ENCODE measurements at places on chromosomes 3 and 15.

DNA sequence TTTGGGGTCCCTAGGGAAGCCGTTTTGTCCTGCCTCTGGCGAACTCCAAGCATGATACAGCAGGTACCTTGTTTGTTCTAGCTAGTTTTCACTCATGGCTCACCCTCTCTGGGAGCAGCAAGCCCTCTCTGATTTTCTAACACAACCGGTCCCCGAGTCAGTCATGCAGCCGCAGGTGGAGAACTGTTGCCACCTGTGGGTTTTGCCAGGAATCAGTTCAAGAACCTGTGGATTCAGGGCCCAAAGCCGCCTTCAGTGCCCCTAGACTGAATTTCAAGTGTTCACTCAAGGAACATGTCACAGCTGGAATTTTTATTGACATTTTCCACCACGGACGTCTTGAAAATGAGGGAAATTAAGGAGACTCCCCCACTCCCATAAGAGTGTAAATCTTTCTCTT lies 13.3 kb upstream of the LRRK1 start:
- DNase-seq = no peak

DNA sequence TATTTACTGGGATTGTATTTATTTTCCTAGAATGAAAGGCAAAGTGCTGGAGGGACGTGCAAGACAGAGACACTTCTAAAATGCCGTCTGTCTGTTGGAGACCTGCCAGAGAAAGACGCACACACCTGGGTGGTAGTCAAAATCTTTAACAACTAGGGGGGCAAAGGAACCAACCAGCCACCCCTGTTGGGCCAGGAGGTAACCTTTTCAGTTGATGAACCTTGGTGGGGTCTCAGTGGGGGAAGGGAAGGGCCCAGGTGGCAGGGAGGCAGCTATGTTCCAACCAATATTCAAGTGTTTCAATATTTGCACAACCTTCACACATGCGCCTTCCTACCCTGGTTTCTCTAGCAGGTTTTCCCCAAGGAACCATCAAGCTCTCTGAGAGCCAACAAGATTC lies 99.0 kb downstream of the MEGF11 start:
- no peak for DNase-seq

DNA sequence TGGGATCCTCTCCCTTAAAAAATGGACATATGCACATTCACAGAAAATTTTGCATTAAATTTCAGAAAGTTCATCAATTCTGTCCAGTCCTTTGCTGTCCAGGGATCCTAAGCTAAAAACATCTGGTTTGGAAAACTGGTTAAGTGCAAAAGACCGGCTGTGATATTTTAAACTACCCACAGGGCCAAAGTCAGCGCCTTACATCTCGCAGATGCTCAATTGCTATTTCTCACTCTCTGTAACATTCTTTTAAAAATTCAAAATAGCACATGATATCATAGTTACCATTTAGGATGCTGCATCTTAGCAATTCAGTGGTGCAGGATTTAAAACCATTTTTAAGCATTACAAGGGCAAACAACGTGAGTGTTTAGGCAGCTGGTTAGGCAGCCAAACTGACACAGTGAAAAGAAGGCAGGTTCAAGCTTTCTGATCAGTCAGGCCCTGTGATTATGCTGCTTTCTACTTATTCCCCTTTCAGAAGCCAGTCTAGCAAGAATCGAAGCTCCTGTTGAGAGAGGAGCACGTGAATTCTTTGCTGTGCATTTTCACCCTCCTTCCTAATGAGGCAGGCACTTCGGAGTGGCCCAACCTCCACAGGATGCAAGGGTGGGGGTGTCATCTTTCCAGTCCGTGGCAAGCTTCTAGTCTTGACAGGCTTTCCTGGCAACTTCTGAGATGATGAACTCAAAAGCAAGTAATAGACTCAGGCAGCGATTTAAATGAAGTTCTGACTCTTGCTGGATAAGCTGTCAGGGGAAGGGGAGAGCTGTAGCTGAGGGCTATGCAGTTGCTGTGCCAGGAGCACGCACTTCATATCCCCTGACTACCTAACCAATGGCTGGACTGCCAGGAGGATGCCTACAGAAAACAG lies 8.8 kb downstream of the PRICKLE2 start:
- no peak for DNase-seq

DNA sequence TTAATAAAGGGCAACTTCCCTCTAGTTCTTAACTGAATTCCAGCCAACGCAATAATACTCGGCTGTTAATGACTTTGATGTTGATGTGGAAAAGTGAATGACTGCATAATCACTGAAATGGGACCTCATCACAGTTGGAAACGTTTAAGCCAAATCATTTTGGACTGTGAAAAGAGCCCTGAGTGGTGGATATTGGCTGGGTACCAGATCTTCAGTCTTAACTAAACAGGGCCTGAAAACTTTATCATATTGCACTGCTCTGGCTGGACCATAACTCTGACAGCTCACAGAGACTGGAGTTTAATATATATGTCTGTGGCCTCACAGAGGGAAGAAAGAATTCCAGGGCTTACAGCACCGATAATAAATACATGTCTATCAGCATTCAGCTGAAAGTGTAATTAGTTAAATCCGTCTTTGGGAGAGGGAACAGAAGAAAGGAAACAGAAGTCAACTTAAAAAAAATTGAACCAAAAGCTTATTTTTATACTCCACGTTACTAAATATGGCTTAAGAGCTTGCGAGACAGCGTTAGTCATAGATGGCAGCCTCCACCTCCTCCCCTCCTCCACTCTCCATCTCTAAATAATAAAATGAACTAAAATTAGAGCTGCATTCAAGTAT lies 222.3 kb upstream of the CDIN1 start:
- DNase-seq = no peak

DNA sequence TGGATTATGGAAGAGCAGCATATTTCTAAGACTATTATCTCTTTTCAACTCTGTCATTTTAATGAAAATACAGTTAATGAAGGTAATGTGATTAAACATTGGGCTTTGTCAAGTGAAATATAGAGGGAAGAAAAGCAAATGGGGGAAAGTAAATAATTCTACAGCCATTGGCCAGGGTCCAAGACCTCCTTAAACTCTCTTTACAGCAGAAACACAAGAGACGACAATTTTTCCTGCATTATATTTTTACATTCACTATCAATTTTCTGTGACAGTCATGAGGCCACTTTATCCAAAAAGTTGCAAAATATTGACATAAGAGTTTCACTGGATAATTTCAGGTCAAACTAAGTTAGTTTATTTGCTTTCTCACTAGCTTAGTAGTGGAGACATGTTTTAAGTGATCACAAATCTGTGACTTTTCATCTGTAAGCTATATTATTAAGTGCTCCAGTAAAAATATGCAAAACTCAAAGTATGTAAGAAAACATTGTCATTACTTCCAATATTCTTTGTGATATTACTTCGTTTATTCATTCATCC lies 385.9 kb upstream of the DPH6 start:
- no peak for DNase-seq

GRCh38 chr3:107675233-107675900 lies 152.6 kb downstream of the BBX start:
- DNase-seq = no peak

GRCh38 chr3:31452495-31453106 lies 80.1 kb upstream of the STT3B start:
- no peak for DNase-seq

- DNase-seq = no peak
Observed at GRCh38 chr15:40313531-40314398, 6.0 kb upstream of the PLCB2 start.

- DNase-seq = no peak
Observed at GRCh38 chr3:194736277-194736895, 50.7 kb downstream of the FAM43A start.

DNA sequence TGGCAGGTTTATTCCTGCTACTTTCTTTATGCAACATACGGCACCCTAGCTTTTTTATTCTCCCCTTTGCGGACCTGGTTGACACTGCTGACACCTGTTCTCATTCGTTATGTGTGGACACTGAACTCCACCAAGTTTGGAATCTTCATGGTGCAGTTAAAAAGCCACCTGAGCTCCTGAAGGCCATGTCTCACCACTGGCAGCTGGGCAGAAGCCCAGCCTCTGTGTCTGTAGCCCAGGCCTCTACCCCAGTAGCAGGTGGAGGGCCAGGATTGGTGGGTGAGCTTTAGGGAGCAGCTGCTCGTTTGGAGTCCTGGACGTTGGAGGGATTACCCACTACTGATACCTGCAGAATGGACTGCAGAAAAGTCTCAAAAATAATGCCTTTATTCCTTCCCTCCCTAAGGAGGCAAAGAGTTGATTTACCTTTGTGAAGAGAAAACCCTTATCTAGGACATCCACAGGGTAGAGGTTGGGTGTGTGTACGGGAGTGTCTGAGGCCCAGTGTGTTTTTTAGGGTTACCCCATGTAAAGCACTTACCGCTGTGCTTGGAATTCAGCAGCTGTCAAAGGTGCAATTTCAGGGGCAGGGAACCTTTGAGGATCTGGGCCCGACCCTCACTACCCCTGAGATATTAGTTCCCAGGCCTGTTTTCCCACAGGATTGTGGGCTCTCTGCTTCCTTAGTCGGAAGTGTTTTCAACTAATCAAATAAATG lies 637 bp upstream of the CCNDBP1 start:
- DNase-seq = no peak

DNA sequence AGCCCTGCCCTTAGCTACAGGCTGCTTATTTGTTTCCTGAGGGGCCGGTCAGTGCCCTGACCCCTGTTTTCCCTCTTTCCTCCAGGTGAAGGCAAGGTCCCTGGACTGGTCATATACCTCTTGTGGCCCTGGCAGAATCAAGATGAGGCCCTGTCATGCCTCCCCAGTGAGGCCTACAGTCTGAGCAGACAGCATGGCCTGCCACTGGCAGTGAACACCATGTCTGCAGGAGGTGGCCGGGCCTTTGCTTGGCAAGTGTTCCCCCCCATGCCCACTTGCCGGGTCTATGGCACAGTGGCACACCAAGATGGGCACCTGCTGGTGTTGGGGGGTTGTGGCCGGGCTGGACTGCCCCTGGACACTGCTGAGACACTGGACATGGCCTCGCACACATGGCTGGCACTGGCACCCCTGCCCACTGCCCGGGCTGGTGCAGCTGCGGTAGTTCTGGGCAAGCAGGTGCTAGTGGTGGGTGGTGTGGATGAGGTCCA lies 1.2 kb downstream of the KLHDC8B start:
- no peak for DNase-seq

GRCh38 chr15:65963911-65964482 lies 94.7 kb downstream of the RAB11A start:
- no peak for DNase-seq

- DNase-seq = no peak
Observed at GRCh38 chr15:26874774-26875475, 8.1 kb downstream of the GABRA5 start.

DNA sequence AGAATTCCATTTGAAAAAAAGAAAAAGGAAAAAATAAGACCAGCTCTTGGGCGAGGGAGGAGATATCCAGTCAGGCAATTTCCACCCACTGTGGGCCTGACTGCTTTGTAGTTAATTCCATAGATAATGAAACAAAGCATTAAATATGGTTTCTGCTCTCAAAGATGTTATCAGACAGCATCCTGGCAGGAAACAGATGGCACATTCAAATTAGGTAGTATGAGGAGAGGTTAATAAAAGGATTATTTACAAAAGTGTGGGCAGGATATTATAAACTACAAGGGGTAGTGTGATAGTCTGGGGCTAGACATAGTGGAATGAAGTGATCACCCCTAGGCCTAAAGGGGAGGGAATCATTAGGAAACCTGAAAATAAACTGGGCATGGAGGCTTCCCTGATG lies 193.2 kb downstream of the CLSTN2 start:
- no peak for DNase-seq

- peak; percentile 92 for DNase-seq
Observed at GRCh38 chr3:168095611-168096209, at the start of gene GOLIM4. Gene GOLIM4, minus strand, starts transcription at chr3:168095924. Its CDS starts 639 bp downstream, at chr3:168095285.

GRCh38 chr15:40398413-40398873 lies 7.2 kb upstream of the IVD start:
- no peak for DNase-seq

GRCh38 chr15:29942143-29942542 lies 119.9 kb upstream of the TJP1 start:
- no peak for DNase-seq

DNA sequence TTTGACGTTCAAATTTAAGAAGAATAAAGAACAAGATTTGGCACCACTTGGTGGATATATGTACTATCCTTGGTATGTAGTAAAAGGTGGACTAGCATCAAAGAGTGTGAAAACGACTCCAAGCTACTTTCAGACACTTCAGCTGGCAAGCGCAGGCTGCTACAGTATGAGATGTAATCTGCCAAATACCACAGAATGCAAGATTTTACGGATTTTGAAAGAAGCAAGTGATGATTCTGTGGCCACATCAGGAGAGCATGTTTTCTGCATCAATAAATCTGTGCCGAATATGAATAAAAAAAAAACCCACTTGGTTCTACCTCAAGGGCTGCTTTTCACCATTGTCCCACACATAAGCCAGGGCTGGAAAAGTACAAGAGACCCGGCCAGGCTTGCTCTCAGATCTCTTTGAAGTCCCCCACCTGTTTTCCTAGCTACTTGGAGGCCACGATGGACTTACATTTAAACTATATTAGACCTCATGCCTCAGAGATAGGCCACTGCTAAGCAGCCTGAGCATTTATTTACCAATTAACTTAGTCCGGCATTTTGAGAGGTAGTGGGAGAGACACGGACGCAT lies 37.4 kb downstream of the MYO1E start:
- DNase-seq = no peak

DNA sequence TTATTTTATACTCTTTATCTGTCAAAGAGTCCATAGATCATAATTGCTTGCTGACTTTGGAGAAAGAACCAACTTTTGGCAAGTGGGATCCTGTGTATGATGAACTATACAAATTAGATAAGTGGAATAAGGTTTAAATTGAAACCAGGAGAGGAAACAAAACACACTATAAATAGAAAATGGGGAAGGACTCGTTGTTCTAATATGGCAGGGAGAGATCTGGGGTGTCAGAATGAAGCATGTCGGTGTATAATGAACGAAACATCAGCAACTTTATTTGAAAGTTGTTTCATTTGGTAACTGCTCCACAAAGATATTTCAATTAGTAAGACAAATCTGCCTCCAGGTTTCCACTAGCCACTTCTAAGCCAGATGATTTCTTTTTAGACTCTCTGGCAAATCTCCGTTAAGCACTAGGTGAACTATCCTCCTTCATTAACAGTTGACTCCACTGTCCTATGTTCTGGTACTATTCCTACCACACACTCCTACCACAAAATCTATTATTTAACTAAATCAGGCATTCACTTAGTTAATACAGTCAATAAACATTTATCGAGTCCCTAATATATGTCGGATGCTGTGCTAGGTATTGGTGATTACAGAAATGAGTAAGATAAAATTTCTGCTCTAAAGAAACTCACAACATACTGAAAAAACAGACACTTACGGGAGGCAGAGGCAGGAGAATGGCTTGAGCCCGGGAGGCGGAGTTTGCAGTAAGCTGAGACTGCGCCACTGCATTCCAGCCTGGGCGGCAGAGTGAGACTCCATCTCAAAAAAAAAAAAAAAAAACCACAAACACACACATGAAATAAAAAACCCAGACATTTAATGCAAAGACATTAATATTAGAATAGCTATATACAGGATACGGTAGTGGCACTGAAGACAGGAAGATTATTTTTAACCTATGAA lies 20.1 kb downstream of the SLC15A2 start:
- no peak for DNase-seq

DNA sequence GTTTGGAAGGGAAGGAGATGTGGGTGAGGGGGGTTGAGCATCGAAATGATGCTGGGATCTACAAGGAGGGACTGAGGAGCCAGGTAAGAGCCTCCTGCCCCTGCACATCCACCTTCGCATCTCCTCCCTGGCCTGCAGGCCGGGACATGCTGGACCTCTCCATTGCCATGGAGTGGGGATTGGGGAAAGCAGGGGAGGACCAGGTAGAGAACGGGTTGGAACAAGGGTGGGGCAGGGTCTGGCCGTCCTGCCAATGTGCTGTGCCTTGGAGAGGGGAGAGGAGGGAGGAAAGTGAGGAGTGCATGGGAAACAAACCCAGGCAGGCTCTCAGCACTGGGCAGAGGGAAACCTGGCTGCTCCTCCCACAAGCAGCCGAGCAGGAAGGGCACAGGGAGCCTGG lies 10.6 kb downstream of the PLA2G4B start:
- DNase-seq = no peak

Measured in smooth muscle cell of the brain vasculature (primary cell).